ENCODE measurements at places on chromosomes 11 and 22. TPM values are rescaled to one million over a fixed set of nuclear protein-coding genes. Genes with fewer than 3 reads are reported as not detected.

The ARSA gene
- 14.6 TPM for total RNA-seq

The SLC22A8 gene
- total RNA-seq, result not detected

GRCh38 chr11:131108760-131109159 is 192.5 kb upstream of the SNX19 start:
- no peaks in the 10 kb centered on the region for H3K4me1 ChIP-seq
- no peak overlapping the region for H3K4me3 ChIP-seq
- H3K36me3 ChIP-seq, result peaks cover 2% of the 10 kb centered on the region
- H3K27me3 ChIP-seq, result peaks cover 3% of the 10 kb centered on the region

DNA sequence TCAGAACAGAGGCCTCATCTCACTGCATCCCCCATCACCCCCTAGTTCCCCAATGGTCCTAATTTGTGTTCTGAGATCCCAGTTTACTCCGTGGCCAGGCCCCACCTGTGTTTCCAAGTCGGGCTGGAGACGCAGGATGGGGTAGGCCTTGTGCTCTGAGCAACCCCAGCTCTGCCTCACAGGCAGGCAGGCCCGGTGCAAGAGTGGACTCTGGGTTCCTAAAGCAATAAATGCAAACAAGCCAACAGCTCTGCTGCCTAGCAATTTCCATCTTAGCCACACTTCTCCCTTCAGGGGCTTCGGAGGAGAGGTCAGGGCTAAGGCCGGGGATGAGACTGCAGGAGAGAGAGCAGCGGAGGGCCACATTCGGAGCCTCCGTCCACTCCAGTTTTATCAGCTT is 2.5 kb upstream of the EPS8L2 start:
- no peaks in the 10 kb centered on the region for H3K4me1 ChIP-seq
- no peak overlapping the region for H3K27ac ChIP-seq

DNA sequence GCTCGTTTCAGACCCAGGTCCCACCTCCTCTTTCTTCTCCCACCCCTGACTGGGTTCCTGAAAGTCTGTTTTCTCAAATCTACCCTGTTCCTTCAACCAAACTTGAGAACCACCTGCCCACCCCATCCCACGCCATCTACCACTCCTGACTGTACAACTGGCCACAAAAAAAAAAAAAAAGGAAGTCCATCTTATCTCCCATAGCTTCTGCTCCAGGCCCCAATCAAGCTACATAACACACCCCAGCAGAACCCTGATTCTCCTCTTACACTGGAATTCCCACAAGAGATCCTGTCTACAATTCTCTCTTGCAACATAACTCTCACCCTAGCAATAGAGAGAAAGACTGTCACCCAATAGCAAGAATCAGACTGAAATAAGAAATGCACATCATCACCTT is 39.2 kb upstream of the CHST1 start:
- no peak overlapping the region for H3K27ac ChIP-seq
- H3K27me3 ChIP-seq, result peaks cover 46% of the 10 kb centered on the region
- no peak overlapping the region for H3K4me3 ChIP-seq
- no peak for DNase-seq
- H3K36me3 ChIP-seq, result no peaks in the 10 kb centered on the region

DNA sequence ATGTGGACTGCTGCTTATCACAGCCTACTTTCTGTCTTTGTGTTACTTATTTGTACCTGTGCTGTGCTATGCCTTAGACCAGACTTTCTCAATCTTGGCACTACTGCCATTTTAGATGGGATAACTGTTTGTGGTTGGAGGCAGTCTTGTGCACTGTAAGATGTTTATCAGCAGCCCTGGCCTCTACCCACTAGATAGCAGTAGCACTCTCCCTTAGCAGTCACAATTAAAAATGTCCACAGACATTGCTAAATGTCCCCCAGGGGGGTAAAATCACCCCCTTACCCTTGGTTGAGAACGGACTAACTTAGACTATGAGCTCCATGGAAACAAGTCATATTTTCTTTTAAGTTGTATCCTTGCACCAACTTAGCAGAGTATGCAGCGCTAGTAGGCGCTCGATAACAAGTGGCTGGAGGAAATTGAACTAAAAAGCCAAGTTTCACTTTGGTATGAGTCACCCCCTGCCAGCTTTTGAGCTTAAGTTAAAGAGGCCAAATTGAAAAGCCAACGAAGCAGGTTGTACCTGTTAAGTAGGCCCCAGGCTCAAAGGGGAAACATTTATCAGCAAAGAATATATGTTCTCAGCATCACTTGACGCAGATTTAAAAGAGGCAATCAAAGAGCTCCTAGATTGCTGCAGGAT is 304.8 kb upstream of the SORL1-AS1 start:
- H3K27ac ChIP-seq, result no peak overlapping the region
- H3K4me3 ChIP-seq, result no peak overlapping the region
- no peaks in the 10 kb centered on the region for H3K36me3 ChIP-seq
- no peaks in the 10 kb centered on the region for H3K27me3 ChIP-seq
- peaks cover 15% of the 10 kb centered on the region for H3K4me1 ChIP-seq
- DNase-seq, result no peak

- H3K4me1 ChIP-seq, result peaks cover 4% of the 10 kb centered on the region
- H3K36me3 ChIP-seq, result no peaks in the 10 kb centered on the region
Observed at GRCh38 chr22:36913427-36914389, at the start of gene CSF2RB. TSS of gene CSF2RB (plus strand) at chr22:36913628. CDS start at chr22:36922208, 8,580 bp downstream.

- no peak overlapping the region for H3K4me3 ChIP-seq
- H3K36me3 ChIP-seq, result no peaks in the 10 kb centered on the region
- H3K27ac ChIP-seq, result no peak overlapping the region
- no peak for DNase-seq
Observed at GRCh38 chr22:40709752-40710413, 30.6 kb downstream of the MCHR1 start.

DNA sequence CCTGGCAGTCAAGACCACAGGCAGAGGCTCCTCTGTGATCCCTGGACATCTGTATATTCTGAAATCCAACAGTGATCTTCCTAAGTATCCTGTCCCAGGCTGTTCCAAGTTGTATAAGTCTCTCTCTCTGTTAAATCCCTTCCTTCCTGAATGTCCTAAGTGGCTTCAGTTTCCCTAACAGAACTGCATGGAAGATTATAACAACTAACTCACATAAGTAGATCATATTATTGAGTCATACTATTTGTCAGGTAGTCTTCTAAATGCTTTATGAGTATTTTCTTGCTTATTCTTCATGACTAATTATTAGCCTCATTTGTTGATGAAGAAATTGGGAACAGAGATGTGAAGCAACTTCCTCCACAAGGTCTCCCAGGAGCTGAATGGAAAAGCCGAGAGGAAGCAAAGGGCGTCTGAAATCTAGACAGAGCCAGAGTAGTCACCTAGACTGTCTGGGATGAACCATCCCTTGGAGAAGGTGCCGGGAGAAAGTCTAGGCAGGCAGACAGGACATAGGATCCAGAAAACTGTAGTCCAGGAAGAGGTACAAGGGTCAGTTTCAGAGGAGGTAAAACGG is 93.2 kb upstream of the FAT3 start:
- no peak overlapping the region for H3K4me3 ChIP-seq
- no peak overlapping the region for H3K27ac ChIP-seq
- H3K27me3 ChIP-seq, result no peaks in the 10 kb centered on the region
- no peaks in the 10 kb centered on the region for H3K4me1 ChIP-seq
- H3K36me3 ChIP-seq, result no peaks in the 10 kb centered on the region

All from neural crest cell (in vitro differentiated cells).